ENCODE measurements at places on chromosomes 5 and 9.

GRCh38 chr5:7488734-7489133, 92.8 kb downstream of the ADCY2 start:
- DNase-seq: no peak

- no peak for DNase-seq
Observed at GRCh38 chr5:28517691-28518090, 1479.3 kb upstream of the CDH9 start.

GRCh38 chr9:22084336-22085035, 75.4 kb upstream of the CDKN2B start:
- no peak for DNase-seq

- no peak for DNase-seq
Observed at GRCh38 chr5:108059334-108059733, 322.6 kb downstream of the FBXL17 start.

- DNase-seq: peak; percentile 24
Observed at GRCh38 chr5:53482717-53483638, 2.5 kb downstream of the FST start.

GRCh38 chr5:97538912-97539311, 355.9 kb upstream of the RIOK2 start:
- no peak for DNase-seq

- peak; percentile 3 for DNase-seq
Observed at GRCh38 chr5:110386782-110387181, 339.7 kb downstream of the TMEM232 start.

DNA sequence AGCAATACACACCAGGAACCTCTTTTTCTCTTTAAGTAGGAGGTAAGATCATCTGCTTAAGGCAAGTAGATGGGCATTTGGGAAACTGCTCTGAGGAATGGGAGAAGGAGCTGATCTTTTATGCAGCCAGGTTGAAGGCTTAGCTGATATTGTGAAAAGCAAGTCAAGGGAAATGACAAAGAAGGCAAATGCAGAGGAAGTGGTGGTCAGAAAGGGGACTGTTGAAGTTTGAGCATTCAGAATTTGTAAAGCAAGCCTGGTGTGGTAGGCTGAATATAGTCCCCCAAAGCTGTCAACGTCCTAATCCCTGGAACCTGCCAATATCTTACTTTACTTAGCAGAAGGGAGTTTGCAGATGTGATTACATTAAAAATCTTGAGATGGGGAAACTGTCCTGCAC, 128.9 kb downstream of the ADAMTS12 start:
- DNase-seq: no peak

DNA sequence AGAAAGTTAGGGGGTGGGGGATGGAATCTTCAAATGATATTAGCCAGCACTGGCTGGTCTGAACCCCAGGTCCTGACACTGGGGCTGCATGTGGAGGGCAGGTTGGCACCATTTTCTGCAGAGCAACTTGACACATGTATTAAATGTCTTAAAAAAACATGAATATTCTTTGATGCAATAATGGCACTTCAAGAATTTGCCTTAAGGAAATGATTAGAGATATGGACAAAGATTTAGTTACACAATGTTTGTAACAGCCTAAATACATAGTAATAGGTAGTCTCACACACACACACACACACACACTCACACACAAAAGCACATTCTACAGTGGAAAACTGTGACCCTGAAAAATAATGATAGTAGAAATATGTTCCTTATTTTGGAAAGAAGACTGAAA, 3.6 kb downstream of the SVEP1 start:
- peak; percentile 30 for DNase-seq

DNA sequence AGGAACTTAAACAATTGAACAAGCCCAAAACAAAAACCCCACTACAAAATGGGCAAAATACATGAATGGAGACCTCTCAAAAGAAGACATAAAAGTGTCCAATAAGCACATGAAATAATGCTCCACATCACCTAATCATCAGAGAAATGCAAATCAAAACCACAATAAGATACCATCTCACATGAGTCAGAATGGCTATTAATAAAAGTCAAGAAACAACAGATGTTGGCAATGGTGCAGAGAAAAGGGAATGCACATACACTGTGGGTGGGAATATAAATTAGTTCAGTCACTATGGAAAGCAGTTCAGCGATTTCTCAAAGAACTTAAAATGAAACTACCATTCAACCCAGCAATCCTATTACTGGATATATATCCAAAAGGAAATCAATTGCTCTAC, 337.4 kb upstream of the GRIA1 start:
- no peak for DNase-seq

GRCh38 chr9:121748727-121749423, 97.4 kb downstream of the DAB2IP start:
- DNase-seq: peak; percentile 49

- DNase-seq: no peak
Observed at GRCh38 chr9:112086627-112087026, 88.5 kb downstream of the SUSD1 start.

DNA sequence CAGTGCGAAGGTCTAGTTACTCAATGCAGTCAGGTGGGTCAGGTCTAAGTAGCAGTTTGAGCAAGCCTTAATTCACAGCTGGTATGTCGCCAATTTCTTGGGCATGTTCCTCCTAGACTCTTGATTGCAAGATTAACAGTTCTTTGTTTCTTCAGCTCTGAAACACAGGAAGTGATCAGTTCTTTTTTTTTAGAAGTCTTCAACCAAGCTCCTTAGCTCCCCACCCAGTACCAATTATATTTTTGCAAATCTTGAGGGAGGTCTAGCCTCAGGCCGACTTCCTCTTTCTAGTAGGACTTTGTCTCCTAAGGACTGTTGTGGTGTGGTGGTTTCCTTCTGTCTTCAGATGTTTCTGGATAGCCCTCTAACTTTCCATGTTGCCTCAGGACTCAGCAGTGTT, 2054.2 kb downstream of the MAT2B start:
- no peak for DNase-seq

- no peak for DNase-seq
Observed at GRCh38 chr5:178580271-178580955, 9.8 kb downstream of the COL23A1 start.

DNA sequence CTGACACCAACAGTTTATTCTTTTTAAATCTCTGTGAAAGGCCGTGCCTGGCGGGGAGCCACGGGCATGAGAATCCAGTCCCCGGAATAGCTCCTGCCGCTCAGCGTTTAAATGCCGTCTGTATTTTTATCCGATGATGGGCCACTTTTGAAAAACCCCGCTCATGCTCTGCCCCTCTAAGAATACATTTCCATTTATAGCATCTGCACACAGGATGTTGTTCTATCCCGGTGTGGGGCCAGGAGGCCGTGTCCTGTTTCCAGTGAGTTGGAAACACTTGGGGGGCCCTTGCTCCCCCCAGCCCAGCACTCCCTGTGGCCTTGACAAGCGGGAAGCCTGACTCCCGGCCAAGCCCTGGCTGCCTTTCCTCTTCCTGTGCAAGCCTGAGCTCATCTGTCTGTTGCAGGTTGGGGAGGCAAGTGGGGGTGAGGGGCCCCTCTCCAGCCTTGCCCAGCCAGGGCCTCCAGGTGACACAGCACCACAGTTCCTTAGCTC, 39.0 kb downstream of the ERGIC1 start:
- peak; percentile 49 for DNase-seq

DNA sequence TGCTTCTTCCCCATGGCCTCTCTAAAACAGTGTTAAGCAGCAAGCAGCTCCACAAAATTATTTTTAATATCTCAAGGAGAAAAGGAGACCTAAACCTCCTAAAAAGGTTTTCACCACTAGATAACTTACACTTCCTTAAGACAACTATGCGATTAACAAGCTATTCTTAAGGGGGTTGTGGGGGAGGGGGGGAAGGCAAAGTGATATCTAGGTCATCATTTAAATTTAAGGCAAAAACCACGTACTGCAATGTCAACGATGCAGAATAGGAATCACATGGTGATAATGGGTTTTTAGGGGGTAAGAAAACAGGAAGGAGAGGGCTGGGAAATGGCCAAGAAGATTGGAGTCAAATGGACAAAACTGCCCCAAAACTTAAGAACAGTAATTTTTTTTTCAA, 32.6 kb downstream of the CSNK1A1 start:
- no peak for DNase-seq

GRCh38 chr9:16236311-16236710, 634.2 kb downstream of the BNC2 start:
- DNase-seq: peak; percentile 83

DNA sequence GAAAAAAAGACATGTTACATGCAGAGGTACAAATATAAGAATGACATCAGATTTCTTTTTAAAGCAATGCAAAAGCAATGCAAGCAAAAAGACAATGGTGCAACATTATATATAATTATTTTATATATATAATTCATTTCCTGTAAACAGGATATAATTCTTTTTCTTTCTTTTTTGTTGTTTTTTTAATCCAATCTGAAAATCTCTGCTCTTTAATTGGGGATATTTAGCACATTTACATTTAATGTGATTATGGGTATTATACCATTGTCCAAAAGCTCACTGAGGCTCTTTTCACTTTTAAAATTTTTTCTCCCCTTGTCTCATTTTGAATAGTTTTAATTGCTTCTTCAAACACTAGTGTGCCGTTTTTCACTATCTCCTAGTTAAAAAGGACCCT, 148.9 kb downstream of the FGF18 start:
- DNase-seq: no peak

- no peak for DNase-seq
Observed at GRCh38 chr5:91927439-91927838, 544.3 kb upstream of the ARRDC3 start.

DNA sequence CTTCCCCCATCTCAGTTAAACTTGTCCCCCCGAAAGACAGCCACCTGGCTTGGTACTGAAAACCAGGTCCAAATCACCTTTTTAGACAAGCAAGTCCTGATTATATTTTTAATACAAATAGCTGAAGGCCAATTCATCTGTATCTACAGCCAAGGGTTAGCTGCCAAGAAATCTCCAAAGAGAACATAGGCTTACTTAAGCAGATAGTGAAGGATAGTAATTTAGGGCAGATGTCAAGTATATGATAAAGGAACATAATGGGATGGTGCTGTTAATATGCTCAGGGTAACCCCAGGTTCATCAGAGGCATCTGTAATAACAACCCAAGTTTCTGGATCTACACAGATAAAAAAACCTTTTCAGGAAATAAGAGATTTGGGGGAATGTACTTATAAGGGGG, 133.0 kb downstream of the EBF1 start:
- DNase-seq: no peak

- DNase-seq: no peak
Observed at GRCh38 chr5:5584236-5584745, 161.8 kb downstream of the ICE1 start.

DNA sequence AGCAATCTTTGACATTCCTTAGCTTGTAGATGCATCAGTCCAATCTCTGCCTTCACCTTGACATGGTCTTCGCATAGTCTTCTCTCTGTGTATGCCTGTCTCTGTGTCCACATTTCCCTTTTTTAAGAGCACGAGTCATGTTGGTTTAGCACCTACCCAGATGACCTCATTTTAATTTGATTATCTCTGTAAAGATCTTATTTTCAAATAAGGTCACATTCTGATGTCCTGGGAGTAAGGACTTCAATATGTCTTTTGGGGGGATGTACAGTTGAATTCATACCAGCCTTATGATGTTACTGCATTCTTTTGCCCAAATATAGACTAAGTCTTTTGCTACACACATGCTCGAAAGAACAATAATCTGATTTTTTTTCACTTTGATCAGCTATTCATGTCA, 6.9 kb downstream of the KCTD16 start:
- DNase-seq: no peak

DNA sequence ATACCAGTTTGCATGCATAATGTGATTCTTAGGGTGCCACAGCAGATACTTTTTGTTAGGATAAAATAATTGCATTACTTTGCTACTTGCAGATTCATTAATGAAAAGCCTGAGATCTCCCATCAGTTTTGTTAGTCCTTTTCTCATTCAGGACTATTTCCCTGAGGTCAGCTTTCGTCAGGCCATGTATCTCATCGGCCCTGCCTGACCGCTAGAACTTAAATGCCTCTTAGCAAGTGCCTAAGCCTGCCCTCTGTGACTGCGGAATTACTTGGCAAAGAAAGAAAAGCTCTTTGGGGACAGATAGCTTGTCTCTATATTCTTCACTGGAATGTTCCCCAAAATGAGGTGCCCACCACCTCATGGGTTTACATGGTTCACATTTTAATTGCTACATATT, 147.8 kb downstream of the KCTD16 start:
- no peak for DNase-seq

DNA sequence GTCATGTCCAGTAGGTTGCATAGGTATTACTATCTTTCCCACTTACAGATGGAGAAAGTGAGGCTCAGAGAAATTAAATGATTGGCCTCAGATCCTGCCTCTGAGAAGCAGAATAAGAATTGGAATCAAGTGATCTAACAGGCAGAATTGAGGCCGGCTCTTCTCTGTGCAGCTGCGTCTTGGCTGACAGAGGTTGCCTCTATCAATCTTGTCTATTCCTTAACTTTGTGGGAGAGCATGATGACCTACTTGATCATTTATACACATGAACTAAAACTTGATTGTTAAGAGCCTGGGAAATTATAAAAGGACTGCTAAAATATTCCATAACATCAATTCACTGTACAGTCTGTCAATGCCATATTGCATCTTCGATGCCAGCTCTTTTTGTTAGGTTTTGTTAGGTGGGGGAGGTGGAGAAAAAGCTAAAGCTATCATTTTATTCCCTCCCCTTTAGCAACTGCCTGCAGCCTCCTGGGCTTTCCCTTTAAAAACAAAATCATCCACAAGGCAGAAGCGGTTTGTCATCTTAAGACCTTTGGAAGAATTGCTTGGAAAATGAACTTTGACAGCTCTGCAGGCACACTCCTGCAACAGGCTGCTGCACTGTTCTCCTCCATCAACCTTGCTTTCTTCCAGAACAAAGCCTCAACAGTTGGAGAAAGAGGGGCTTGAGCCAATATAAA, 247.4 kb downstream of the SMARCA2 start:
- no peak for DNase-seq

DNA sequence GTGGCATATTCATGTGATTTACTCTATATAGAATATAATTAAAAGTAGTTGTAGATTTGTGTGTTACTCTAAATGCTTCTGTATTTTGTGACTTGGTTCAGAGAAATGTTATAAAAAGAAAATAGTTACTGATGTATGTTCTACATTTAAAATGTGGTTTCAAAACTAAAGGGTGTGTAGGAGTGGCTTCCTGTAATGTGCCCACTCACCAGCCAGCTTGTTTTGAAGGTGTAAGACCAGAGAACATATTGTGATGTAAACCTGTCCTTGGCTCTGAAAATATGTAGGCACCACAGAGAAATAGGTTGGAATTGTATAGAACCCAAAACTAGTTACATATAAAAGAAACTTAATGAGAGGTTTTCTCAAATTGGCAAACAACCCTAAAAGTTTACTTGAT, 51.2 kb upstream of the ARRDC3 start:
- no peak for DNase-seq

- no peak for DNase-seq
Observed at GRCh38 chr5:40716000-40716399, 36.3 kb downstream of the PTGER4 start.
